ENCODE measurements at places on chromosomes 12 and 14.

GRCh38 chr14:105049753-105050550 is 15.3 kb downstream of the GPR132 start:
- DNase-seq = no peak

DNA sequence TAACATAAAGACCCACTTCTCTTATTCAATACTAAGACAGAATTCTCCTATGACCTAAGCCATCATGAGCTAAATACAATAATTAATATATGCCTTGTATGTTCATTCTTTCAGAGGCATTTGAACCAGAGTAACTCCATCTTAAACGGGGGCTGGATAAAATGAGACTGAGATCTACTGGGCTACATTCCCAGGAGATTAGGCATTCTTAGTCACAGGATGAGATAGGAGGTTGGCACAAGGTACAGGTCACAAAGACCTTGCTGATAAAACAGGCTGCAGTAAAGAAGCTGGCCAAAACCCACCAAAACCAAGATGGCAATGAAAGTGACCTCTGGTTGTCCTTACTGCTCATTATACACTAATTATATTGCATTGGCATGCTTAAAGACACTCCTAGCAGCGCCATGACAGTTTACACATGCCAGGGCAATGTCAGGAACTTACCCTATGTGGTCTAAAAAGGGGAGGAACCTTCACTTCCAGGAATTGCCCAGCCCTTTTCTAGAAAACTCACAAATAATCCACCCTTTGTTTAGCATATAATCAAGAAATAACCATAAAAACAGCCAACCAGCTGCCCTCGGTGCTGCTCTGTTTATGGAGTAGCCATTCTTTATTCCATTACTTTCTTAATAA is 260.7 kb downstream of the SSPN start:
- no peak for DNase-seq

DNA sequence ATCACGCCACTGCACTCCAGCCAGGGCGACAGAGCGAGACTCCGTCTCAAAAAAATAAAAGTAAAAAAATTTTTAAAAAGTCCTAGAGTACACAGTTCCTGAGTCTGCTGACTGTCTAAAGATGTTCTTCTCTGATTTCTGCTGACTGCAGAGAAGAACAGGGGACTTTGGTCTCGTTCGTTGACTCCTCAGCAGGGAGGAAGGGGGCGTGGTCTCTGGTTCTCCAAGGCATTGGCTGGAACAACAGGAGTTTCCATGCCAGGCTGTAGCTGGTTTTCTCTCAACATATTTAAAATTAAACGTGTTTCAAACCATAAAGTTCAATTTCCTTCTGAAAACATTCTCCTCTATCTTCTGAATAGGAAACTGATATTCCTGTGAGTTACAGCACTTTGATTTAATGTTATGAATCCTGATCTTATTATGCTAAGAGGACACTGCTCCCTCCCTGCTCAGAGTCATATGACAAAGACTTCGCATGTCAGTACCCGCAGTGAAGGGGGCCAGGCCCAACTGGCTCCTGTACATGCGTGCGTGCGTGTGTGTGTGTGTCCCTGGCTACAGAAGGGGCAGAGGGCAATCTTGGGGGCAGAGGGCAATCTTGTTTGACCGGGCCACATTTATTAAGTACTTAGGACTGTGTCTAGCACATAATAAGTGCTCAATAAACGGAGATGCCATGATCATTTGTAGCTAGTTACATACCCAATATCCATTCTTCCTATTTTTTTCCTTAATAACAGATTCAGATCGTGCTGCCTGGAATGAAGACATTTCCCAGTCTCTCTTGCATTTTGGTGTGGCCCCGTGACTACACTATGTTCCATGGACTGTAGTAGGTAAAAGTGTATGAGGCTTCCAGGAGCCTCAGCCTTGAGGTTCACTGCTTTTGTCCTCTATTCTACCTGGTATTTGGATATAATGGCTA is 16.5 kb upstream of the HNF1A start:
- DNase-seq = no peak

DNA sequence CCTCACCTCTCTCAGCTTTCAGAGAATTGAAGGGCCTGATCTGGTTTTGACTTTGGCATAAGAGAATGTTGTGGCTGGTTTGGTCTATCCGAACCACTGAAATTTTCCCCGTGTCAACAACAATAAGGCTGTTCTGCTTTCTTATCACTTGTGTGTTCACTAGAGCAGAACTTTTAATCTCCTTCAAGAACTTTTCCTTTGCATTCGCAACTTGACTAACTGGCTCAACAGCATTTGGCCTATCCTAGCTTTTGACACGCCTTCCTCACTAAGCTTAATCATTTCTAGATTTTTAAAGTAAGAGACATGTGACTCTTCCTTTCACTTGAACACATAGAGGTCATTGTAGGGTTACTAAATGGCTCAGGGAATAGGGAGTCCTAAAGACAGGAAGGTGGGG is 25.9 kb upstream of the EDDM3A start:
- DNase-seq = no peak

GRCh38 chr12:4763549-4763948 is 43.3 kb downstream of the GALNT8 start:
- no peak for DNase-seq

- peak; percentile 33 for DNase-seq
These were observed 58.0 kb upstream of the CDKN3 start for GRCh38 chr14:54338696-54339317.

DNA sequence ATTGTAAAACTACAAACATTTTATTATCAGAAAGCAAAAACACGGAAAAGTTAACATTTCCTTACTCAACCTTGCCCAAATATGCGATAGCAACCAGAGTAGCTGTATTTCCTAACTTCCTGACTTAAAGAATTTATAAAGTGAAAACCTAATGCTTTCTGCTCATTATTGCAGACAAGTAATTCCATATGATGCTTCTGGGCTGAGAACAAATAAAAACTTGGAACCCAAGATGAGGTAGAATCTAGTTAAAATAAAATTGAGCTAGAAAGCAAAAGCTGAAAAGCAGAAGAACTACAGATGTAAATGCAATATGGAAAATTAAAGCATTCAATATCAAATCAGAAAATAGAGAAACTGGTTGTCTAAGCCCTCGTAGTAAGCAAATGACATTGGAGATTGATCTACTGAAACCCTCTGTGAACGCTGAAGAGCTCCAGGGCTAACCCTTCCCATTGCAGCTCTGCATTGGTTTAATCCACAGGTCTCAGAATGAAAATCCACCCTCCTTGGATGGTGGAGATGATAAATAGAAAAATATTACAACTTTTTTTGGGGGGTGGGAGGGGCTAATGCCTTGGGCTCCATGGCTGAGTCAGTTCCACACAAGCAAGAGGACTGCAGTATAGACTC is 40.7 kb downstream of the CORO1C start:
- no peak for DNase-seq

GRCh38 chr12:26374934-26375680 is 179.7 kb downstream of the SSPN start:
- DNase-seq = no peak

DNA sequence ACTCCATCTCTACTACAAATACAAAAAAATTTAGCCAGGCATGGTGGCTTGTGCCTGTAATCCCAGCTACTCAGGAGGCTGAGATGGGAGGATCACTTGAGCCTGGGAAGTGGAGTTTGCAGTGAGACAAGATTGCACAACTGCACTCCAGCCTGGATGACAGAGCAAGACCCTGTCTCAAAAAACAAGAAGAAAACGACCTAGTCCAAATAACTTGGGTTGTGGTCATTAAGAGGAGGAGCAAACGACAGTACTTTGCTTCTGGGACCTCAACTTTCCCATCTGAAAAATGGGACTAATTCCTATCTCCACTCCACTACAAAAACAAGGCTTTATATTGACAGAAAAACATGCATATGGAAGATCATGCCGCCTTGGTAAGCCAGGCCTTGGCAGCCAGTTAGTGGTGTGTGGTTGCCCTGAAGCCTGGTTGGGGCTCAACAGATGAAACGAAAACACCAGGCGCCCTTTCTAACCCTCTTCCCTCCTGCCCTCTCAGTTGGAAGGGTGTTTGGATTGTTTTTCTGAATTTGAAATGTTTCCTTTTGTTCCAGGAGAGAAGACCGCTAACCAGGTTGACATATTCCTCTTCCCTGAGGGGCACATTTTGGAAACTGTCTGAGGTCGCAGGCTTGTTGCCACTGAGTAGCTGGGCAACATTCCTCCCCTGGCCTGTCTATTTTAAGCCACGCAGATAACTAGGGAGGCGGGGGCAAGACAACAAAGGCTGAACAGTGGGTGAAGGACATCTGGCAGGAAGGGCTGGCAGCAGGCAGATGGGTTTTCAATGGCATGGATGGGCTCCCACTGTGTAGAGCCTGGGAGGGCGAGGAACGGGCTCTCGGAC is 13.7 kb upstream of the VPS37B start:
- no peak for DNase-seq

GRCh38 chr14:36317650-36318049 is 2.8 kb downstream of the MBIP start:
- DNase-seq = peak; percentile 29

DNA sequence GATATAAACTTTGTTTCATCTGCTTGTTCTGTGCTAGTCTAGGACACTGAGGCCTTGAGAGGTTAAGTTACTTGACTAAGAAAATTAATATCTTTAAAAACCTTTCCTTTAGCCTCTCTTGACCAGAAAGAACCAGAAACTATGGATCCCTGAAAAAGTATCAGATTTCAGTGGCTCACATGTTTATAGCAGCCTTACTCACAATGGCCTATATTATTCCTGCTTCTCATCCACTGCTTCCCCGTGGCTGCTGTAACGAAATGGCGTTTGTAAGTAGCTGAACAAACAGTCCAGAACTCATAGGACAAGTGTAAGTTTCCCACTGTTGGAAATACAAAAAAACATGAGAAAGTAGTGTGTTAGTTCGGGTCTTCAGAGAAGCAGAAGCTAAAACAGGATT is 3.2 kb upstream of the PYGL start:
- peak; percentile 57 for DNase-seq

- no peak for DNase-seq
These were observed 223.4 kb upstream of the GARIN2 start for GRCh38 chr14:66965831-66966230.

DNA sequence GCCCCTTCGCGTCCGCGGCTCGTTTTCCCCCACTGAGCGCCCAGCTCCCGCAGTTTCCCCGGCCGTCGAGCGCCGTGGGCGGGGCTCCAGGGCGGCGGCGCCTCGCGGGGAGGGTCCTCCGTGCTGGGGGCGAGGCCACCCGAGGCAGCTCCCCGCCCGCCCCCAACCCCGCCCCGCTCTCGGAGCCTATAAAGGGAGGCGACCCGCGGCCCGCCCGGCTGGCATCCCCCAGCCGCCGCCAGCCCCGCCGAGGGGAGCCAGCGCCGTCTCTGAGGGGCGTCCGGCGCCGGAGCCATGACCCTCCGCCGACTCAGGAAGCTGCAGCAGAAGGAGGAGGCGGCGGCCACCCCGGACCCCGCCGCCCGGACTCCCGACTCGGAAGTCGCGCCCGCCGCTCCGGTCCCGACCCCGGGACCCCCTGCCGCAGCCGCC is at the start of gene TAMALIN:
TSS of gene TAMALIN (plus strand) at position 221 of the 432 bp plus-strand sequence. CDS start at position 295, 74 bp downstream.
- DNase-seq = peak; percentile 27

DNA sequence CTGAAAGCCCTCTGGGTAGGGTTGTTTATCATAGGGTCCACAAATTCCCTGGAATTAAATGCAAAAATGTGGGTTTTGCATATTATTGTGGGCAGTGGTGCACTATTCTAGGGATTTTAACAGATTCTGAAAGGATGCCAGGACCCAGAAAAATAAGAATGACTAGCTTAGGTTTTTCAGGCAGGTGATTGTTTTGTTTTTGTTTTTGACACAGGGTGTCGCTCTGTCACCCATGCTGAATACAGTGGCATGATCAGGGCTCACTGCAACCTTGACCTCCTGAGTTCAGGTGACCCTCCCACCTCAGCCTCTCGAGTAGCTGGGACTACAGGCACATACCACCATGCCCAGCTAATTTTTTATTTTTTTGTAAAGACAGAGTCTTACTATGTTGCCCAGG is 19.2 kb downstream of the GALNT6 start:
- no peak for DNase-seq

DNA sequence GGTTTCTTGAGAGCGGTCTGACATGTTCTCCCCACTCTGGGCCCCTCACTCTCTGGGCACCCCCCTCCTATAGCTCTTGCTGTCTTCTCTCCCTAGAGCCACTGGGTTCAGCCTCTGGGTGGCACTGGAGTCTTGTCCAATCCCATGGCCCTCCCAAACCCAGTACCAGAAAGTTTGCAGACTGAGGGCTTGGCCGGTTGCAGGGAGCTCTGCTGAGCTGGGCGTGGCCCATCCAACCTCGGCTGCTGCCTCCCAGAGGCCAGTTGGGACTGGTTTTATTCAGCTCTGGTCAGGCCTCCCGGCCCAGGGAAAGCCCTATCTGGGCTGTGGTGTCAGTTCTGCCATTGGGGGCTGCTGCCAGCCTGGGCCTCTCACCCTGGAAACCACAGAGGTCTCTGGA is 37.9 kb downstream of the ISCA2 start:
- peak; percentile 67 for DNase-seq

DNA sequence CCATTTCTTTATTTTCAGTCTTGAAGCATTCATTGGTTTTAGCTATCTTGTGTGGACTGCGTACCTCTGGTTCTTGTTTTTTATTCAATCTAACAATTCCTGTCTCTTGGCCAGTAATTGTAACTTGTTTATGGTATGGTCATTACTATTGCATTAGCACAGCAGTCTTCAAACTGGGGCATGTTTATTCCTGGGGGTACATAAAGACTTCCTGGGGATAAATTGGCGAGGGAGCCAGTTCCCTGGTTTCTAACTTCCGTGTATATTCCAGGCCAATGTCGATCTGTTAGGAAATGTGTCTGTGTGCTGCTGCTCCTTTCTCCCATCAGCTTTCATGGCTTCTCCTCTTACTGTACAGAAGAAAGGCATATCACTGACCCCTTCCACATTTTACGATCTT is 13.7 kb upstream of the EVL start:
- no peak for DNase-seq

DNA sequence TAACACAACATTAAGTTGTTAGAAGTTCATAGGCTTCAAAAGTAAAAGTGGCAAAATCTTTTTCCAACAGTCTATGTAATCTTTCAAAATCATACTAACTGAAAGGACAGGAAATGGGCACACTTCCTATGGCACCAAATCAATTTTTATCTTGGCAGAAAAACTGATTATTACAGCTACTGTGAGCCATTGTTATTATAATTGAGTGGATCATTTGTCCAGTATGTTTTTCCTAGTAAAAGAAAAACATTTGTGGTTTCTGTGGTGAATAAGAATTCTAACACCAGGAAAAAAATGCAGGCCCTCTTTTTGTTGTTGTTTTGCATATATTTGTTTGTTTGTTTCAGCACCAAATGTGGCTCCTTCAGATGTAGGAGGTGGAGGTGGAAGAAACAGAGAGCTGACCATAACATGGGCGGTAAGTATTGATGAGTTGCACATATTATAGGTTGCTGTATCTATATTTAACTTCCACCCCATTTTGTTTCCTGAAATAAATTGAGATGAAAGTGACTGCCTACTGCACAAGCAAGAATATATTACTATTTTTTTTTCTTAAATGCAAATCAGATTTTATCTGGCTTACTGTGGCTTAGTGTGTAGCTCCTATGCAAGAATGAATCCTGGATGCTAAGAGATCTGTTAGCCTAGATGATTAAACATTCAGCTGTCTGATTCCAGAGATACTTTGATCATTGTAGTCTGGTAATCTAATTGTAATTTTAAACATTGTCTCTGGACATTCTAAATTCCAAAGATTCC is 174.1 kb upstream of the PDZRN4 start:
- DNase-seq = no peak
